SJCRH30 (cell line): ENCODE measurements at places on chromosomes 4 and X. TPM values are rescaled to one million over a fixed set of nuclear protein-coding genes. Genes with fewer than 3 reads are reported as not detected.

Gene SLC7A11
- total RNA-seq = 1.2 and 2.1 TPM in 2 replicates

Gene CCDC120
- 2.0 and 2.5 TPM in 2 replicates for total RNA-seq

Gene QRFPR
- not detected in 2 replicates for total RNA-seq

Gene UCP1
- not detected in 2 replicates for total RNA-seq
